ENCODE measurements at places on chromosomes 2 and 18.

DNA sequence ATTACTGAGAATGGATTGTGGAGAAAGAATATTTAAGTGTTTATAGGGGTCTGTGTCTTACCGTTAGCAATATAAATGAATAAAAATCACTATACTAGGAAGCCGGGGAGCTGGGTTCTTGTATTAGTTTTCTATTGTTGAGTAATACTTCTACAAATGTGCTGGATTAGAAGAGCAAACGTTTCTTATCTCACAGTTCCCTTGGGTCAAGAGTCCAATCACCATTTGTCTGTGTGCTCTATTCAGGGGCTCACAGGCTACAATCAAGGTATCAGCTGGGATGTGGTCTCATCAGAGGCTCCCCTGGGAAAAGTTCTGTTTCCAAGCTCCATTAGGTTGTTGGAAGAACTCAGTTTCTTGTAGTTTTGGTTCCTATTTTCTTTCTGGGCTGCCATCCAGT lies 790.9 kb downstream of the CNTNAP5 start:
- no peak for DNase-seq

- DNase-seq, result no peak
Measured at GRCh38 chr18:47323158-47323557, 71.7 kb upstream of the SKOR2 start.

GRCh38 chr2:183219888-183220287 lies 95.6 kb downstream of the NUP35 start:
- no peak for DNase-seq

DNA sequence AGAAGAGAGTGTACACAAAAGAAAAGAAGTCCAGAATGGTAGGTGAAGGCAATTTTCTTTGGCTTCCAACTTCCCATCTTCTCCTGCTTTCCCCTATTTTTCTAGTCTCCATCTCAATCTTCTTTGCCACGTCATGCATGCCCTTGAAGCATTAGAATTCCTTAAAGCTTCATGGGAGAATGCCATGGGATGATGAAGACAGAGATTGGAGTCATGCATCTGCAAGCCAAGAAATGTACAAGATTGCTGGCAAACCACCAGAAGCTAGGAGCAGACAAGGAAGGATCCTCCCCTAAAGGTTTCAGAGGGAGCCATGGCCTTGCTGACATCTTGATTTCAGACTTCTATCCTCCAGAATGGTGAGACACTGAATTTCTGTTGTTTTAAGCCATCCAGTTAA lies 305.9 kb downstream of the HRH4 start:
- no peak for DNase-seq

- no peak for DNase-seq
Measured at GRCh38 chr2:21067859-21068537, 24.1 kb upstream of the APOB start.

DNA sequence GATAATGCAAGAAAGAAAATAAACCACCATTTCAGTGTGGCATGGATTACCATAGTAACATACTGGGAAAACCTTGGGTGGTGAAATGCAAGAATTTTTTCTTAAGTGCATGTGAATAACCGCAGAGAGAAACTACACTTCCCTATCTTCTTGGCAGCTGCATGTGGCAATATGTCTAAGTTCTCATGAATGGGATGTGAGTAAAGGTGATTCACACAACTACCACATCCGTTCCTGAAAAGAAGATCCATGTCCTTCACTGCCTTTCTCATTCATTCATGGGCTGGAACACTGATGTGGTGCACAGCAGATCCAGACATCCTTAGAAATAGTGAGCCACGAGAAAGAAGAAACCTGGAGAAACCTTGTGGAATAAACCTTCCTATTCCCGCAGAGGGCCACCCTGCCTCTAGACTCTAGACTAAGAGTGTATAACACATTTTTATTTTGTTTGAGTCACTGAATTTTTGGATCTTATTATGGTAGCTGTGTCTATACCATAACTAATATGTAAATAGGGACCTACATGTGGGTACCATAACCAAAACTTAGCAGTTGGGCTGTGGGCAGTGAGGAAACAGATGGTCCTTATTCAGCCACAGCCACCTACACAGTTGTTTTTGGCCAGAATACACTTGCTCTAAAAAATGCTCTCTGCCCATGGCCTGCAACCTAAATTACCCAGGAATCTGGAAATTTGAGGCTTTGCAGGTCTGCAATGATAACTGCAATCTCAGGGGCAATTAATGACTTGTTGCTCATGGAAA lies 573.3 kb downstream of the LRP1B start:
- DNase-seq, result no peak

- DNase-seq, result no peak
Measured at GRCh38 chr2:201465524-201465971, 14.0 kb downstream of the STRADB start.

GRCh38 chr2:62340994-62341484 lies 145.1 kb downstream of the B3GNT2 start:
- no peak for DNase-seq

DNA sequence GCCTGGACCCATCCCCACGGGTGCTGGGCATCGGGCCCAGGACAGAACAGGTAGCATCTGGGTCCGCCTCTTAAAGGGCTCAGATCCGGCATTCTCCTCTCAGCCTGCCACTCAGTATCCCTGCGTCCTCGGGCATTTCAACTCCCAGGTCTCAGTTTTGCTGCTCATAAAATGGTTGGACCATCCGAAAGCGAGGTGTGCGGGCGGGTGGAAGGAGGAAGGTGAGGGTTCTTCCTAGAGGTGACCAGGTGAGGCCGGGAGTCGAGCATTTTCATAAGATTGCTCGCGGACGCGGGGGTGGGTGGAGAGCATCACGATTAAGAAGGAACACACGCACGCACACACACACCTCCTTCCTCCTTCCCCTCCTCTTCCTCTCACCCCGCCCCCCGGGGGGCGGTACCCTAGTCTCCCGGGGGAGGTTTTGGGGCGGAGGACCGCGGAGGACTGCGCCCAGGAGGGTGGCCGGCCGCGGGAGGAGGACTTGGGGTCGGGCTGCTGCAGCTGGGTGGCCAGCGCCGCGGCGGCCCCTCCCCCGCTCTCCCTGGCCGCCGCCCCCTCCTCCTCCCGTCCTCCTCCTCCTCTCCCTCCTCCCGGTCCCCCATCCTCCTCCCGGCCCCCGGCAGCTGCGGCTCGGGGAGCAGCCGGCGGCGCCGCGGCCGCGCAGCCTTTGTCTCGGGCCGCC lies 97.9 kb upstream of the GPR45 start:
- peak; percentile 15 for DNase-seq

DNA sequence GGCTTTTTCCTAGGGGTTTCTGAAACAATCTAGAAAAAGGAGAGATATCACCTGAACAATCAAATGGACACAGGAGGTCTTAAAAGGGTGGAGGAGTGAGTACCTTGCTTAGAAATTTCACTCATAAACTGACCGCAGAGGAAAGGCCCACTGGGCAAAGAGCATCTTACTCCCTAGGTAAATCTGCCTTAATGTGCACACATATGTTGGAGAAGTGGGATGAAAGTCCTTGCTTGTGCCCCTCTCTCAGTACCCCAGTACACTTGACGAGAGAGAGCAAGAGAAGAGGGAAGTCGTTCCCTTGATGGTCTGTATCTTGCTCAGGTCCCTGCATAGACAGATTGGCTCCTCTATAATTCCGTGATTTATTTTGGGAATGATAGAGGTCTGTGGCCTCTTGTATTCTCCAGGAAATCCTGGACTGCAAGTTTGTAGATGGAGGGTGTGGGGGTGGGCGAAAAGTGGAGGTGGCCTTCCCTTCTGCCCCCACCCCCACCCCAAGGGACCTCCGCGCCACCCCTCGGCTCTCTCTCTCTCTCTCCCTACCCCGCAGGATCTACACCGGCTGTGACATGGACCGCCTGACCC lies 6.8 kb downstream of the TBR1 start:
- no peak for DNase-seq

DNA sequence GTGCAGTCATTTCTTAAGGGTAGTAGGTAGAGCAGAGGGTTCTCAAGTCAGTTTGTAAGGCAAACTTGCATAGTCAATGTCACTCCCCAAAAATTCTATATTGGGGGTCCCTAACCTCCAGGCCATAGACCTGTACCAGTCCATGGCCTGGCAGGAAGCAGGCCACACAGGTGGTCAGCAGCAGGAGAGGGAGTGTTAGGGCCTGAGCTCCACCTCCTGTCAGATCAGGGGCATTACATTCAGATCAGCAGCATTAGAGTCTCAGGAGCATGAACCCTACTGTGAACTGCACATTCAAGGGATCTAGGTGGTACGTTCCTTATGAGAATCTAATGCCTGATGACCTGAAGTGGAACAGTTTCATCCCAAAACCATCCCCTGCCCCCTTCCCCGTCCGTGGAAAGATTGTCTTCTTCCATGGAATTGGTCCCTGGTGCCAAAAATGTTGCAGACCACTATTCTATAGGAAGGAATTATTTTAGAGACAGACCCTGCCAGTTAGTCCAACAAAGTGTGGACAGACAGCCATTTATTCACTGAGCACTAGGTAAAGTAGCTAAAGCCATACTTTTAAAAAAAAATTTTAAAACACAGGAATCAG lies 6.7 kb downstream of the COA5 start:
- DNase-seq, result no peak

GRCh38 chr2:56465491-56465890 lies 281.7 kb downstream of the CCDC85A start:
- DNase-seq, result no peak

DNA sequence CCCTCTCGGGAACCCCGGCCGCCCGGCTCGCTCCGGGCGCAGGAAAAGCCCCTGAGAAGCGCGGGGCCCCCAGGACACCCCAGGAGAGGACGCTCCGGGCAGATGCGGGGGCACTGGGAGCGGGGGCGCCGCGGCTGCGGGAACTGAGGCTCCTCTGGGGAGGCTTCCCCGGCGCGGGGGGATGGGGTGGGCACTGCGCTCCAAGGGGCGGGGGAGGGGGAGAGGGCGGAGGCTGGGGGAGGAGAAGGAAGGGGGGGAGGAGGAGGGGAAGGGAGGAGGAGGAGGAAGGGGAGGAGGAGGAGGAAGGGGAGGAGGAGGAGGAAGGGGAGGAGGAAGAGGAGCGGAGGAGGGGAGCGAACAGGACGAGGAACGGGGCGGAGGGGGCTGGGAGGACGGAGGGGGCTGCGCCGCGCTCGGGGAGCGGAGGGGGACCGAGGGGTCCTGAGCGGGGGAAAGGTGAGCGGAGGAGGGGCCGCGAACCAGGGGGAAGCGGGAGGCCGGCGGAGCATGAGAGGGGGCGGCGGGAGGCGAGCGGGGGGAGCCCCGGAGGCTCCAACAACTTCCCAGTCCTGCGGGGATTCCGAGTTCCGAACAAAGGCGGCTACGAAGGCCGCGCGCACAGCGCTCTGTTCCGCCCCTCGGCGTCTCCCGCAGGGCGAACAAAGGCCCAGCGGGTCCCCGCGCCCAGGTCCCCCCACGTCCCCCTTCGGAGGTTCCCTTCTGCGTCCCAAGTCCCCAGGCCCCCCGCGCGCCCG lies 742 bp downstream of the PXDN start:
- no peak for DNase-seq

GRCh38 chr18:59957957-59958356 lies 58.2 kb downstream of the PMAIP1 start:
- DNase-seq, result no peak

DNA sequence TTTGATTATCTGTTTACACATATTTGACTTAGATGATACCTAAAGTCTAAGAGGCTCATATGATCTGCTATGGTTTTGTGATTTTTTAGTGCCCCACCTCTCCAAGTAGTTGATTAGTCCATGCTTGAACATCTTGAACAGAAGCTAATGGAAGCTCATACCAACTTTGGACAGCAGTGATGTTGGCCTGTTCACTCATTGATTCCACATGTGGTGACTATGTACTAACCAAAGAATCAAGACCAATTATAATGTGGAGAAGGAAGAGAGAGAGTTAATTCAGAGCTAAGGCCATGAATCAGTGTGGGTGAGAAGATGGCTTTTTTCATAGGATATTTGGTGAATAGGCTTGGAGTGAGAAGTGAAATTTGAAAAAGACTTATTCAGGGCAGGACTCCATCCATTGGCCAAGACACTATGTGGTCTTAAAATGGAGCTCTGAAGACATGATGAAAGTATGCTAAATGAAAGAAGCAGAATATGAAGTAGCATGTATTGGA lies 178.3 kb upstream of the TWIST2 start:
- no peak for DNase-seq

- DNase-seq, result no peak
Measured at GRCh38 chr2:218839430-218839829, 7.8 kb upstream of the PRKAG3 start.

DNA sequence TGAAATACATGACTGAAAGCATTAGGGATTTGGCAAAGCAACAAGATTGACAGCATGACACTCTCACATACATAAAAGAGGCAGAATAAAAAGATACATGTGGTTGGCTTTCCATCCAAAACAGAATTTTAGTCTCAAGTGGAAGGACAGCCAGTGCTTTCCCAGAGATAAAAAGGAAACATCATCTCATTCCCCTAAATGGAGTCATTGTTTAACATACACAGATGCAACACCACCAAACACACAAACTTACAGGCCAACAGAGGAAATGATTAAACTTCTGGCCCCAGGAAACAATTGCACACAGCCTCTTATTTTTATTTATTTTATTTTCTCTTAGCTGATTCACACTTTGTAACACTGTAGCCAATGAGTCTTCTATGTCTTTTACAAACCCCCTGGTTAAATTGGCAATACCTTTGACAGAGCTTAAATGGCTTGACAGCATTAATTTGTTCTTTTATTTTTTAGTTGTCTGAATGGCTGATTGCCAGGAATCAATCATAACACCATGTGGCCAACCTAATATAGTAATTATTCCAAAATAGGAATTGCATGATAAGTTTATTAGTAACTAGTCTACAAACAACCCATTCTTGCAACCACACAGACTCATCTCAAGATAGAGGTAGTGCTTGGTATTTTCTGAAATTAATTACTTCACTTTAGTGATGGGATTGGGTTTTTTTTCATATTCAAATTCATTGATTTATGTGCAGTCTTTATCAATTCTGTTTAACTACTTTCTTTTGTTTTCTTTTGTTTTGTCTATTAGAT lies 190.5 kb downstream of the RND3 start:
- DNase-seq, result no peak

DNA sequence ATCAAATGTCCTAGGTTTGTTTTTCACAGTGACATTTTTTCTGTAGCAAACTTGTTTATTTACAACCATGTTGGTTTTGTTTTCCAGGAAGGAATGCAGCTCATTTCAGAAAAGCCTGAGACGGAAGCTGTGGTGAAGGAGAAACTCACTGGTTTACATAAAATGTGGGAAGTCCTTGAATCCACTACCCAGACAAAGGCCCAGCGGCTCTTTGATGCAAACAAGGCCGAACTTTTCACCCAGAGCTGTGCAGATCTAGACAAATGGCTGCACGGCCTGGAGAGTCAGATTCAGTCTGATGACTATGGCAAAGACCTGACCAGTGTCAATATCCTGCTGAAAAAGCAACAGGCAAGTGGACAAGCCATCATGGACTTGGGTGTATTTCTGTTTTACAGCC lies 79.2 kb upstream of the EML6 start:
- no peak for DNase-seq

DNA sequence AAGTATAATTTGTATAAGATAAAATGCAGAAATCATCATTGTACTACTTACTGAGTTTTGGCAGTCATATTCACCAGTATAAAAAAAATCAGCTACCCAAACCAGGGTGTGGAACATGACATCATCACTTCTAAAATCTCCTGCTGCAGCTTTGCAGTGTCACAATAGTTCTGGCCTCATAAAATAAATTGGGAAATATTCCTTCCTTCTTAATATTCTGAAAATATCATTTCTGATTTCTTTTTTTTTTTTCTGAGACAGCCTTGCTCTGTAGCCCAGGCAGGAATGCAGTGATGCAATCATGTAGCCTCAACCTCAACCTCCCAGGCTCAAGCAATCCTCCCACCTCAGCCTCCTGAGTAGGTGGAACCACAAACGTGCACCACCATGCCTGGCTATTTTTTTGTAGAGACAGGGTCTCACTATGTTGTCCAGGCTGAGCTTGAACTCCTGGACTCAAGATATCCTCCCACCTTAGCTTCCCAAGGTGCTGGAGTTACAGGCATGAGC lies 101.4 kb downstream of the TMEM18 start:
- no peak for DNase-seq
